ENCODE measurements at places on chromosomes 1 and 21.

DNA sequence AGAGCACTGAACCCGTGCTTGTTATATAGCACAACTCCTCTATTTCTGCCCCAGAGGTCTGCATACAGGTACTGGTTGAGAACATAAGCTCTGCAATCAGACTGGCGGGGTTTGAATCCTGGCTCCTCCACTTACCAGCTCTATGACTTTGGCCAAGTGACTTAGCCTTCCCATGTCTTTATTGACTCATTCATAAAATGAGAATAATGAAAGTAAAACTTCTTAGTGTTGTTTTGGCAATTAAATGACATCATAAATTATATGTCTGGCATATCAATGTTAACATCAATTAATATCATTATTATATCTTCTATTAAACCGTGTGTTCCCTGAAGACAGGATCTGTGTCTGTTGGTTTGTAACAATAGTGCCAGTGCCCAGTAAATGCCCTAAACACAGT, 4.3 kb downstream of the INKA2 start:
- DNase-seq, result no peak

DNA sequence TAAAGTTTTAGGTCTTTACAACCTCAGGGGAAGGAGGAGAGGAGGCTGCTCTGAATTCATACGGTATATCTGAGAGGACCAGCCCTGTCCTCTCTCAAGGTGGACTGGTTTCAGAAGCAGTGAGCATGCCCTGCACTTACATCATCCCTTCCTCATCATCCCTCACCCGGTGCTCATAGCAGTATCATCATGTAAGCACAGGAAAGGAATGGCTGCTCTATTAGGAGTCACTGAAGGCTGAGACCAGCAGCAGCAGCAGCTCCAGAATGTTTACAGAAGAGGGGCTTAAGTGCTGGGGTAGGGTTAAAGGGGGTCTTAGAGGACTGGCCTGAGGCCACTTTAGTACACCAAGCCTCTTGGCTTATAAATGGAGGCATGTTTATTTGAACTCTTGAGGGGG, 185.9 kb downstream of the AK5 start:
- no peak for DNase-seq

DNA sequence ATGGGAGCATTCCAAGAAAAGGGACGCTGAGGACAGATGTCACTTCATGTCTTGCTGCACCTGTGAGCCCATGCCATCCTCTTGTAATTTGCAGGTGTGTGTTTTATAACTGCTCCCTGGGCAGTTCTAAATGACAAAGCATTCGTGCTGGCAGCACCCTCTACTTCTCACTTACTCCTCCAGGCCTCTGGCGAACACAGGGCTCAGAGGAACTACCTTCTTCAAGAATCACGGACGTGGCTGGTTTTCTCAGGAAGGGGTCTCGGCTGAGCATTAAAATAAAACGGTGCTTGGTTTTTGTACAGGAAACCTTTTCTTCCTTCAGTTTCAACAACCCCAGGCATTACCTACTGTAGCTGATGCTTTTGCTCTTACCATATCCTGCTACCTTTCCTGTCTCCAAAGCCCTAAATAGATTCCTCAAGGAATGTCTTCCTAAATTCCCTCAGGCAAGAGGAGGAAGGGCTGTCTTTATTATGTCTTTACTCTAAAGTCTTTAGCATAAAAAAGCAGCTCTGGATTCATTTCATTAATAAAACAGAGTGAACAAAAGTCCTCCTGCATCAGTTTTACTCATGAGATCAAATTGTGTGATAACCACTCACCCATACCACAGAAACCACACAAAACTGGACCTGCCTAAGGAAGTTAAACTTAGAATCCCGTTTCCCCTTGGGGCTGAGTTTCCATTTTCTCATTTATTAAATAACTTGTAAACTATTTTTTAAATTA, 79.0 kb upstream of the MAP10 start:
- DNase-seq, result no peak

GRCh38 chr1:43844114-43844513, 89.5 kb upstream of the ARTN start:
- no peak for DNase-seq

DNA sequence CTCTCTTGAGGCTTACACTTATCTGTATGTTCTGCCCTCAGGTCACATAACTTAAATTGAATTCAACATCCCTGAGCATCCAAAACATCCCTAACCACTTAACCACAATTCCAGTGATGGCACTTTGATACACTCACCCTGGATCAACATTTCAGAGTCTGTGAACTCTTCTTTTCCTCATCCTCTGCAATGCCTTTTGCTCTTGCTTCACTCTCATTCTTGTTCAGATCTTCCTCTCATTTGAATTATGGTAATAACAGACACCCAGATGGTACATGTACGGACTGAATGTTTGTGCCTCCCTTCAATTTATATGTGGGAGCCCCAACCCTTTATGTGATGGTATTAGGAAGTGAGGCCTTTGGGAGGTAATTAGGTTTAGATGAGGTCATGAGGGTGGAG, 33.4 kb downstream of the PTGER3 start:
- DNase-seq, result no peak

DNA sequence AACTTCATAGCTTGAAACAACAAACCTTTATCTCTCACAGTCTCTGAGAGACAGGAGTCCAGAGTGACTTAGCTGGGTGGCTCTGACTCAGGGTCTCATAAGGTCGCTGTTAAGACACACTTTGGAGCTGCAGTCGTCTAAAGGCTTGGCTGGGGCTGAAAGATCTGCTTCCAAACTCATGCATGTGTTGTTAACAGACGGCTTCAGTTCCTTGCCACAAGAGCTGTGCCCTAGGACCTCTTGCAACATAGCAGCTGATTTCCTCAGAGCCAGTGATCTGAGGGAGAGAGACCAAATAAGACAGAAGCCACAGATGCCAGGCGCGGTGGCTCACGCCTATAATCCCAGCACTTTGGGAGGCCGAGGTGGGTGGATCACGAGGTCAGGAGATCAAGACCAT, 176.8 kb downstream of the DISC1 start:
- DNase-seq, result no peak

GRCh38 chr1:66396212-66396890, 137.6 kb upstream of the SGIP1 start:
- DNase-seq, result no peak

DNA sequence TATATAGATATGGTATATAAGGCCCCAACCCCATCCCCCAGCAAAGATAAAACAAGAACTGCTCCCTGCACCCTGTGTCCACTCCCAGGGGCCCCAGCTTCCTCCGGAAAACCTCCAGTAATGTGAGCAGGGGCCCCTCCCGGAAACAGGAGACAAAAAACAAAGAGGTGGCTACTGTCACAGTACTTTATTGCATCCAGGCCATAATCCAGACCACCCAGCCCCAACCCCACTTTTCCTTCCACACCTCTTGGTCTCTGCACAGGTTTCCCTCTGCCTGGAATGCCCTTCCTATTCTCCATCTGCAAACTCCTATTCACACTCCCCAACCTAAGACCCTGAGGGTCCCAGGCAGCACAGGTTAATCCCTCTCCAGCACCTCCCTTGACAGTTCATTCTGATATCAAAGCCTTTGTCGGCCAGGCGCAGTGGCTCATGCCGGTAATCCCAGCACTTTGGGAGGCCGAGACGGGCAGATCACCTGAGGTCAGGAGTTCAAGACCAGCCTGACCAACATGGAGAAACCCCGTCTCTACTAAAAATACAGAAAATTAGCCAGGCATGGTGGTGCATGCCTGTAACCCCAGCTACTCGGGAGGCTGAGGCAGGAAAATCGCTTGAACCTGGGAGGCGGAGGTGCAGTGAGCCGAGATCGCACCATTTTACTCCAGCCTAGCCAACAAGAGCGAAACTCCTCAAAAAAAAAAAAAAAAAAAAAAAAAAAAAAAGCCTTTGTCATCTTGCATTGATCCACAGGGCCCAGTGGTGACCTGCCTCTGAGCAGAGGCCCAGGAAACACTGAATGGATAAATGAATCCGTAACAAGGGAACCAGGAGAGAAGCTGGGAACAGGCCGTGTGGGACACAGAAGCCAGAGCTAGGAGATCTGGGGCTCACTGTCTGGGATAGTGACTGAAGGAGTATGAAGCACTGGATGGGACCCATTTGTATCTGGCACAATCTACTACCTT, 2.3 kb upstream of the AUNIP start:
- no peak for DNase-seq

DNA sequence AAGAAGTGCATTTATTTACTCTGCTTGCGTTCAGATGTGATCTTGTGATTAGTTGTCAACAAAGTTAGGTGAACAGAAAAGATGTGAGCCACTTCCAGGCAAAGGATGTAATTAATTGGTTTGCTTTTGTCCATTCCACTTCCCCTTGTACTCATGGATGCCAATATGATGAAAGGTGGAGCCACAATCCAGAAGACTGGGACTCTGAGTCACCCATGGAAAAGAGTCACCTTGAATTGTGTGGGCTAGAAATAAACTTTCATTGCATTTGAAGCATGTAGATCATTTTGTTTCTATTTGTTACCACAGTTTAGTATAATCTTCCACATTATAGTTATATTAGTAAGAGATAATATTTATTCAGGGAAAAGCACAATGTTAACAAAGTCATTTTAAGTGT, 684.2 kb downstream of the LTN1 start:
- no peak for DNase-seq

- DNase-seq, result no peak
Observed at GRCh38 chr1:209486861-209487593, 96.5 kb upstream of the CAMK1G start.

GRCh38 chr1:15958793-15959192, 17.1 kb downstream of the ZBTB17 start:
- no peak for DNase-seq

DNA sequence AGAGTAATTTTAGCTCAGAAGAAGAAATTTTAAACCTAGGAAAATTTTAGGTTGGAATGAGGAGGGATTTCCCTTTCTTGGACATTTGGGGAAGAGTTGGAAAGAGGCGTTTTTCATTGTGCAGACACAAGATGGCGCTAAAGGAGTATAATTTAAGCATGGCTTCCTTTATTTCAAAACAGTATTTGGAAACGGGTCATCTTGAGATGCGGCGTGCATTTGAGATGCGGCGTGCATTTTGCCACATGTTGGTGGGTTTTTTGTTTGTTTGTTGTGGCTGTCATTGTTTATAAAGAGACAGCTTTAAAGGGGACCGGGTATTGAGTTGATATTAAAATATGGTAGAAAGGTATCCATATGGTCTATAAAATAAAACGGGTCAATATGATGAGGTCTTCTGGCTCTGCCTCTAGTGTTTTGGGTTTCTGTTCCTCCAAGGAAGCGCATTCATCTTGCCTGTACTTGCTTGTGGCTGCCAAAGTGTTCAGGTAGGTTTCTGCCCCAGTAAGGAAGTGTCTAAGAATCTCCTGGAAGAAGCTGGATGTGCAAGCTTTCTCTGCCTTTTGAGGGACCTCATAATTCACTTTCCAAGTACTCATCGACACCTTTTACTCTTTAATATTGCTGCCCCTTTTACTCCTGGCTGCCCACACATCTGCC, 210.3 kb downstream of the SLC35F3 start:
- peak; percentile 19 for DNase-seq

GRCh38 chr1:20080441-20081352, 10.7 kb downstream of the PLA2G5 start:
- DNase-seq, result no peak

DNA sequence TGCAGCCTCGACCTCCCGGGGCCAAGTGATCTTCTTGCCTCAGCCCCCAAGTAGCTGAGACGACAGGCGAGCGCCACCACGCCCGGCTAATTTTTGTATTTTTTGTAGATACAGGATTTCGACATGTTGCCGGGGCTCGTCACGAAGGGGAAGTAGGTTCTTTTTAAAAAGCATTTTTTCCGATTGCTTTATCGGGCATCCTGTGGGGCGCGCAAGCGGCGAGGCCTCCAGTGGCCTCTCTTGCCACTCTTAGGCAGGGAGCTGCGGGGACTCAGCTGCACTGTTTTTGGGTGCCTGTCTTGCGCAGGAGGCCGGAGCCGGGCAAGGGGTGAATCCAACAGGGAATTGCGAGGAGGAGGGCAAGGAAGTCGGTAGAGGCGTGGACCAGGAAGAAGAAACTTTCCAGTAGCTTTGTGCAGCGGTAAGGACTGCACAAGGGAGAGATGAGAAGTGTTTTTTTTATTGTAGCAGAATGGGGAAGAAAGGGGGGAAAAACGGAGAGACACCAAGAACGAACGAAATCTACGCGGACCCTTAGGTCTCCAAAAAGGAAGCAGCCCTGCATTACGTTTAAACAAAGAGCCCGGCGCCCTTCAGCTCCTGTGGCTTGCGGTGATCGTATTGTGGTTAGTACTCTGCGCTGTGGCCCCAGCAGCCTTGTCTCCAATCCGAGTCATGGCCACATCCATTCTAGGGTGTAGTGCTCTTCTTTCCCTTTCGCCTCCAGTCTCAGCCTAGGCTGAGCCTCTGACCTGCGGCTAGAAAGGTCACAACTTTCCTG, 164.8 kb downstream of the PPIAL4G start:
- DNase-seq, result peak; percentile 80

DNA sequence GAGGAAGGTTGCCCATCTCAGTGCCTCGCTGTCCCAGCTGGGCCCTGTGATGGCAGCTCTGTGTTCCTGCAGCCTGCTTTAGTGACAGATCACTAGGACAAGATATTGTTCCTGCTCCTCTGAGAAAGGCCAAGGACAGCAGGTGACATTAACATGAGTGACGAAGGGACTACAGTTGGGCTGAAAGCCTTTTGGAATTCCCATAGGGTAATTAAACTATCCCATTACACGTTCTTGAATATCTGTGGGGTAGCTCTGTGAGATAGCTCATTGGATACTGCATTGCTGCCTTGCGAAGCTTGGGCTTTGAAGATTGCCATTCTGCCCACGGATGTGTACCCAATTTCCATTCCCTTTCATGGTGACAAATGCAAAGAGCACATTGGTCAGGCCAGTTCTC, 78.2 kb upstream of the COA6 start:
- no peak for DNase-seq

DNA sequence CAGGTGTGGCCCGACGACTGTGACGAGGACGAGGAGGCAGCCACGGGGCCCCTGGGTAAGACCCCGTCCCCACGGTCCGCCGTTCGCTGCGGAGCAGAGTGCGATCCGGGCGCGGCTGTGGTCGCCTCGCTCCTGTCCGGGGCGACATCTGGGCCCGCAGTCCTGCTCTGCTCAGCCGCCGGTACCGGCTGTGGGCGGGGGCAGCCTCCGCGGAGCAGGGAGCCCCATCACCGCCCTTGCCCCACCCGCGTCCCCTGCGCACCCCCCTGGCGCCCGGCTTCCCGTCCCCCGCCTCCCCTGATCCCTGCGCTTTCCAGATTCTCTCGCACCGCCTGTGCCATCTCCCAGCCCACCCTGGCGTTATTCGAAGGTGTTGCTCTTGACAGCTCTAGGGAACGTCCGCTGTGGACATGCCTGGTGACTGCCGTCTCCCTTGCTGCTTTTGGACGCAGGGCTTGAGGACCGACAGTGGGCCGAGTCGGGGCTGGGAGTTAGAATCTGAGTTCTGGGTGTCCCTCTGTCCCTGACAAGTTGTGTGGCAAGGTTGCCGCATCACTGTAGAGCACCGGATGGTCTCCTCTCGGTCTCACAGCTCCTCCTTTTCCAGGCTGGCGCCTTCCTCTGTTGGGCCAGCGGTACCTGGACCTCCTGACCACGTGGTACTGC, 596 bp downstream of the TOR3A start:
- peak; percentile 11 for DNase-seq

- DNase-seq, result no peak
Observed at GRCh38 chr1:106717591-106717990, 338.9 kb upstream of the PRMT6 start.

All from T-helper 1 cell (primary cell).